Activated naive CD4-positive, alpha-beta T cell treated with anti-CD3 and anti-CD28 coated beads for 36 hours (primary cell): ENCODE measurements at places on chromosomes 2 and 18.
A peak's percentile ranks its signal among the peaks of the same experiment; 100 is the strongest.

GRCh38 chr2:71780162-71780561 is 326.8 kb downstream of the DYSF start:
- DNase-seq, result no peak

DNA sequence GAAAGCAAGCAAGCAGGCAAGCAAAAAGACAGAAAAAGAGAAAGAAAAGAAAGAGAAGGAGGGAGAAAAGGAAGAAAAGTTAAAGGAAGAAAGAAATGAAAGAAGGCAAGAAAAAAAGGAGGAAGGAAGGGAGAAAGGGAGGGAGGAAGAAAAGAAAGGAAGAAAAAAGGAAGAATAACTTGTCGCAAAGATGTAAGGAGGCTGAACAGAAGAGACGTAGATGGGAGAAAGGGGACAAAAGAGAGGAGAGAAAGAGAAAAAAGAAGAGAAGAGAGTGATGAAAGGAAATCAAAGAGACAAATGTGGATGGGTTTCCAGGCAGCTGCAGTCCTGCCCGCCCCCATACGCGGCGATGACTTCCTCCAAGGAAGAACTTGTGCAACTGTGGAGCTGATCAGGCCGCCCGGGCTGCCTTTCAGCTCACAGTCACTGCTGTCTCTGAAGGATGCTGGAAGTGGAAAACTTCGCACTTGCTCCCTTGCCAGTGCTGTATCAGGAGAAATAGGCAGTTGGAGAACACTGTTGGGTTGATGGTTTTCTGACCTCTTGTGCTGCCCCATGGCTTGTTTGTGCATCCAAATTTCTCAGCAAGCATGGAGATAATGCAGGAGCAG is 52.9 kb downstream of the TRIB2 start:
- DNase-seq, result peak; percentile 5

GRCh38 chr2:212480447-212480846 is 58.2 kb downstream of the ERBB4 start:
- no peak for DNase-seq

- no peak for DNase-seq
These were observed 39.6 kb downstream of the TTC39C start for GRCh38 chr18:24054130-24054529.

DNA sequence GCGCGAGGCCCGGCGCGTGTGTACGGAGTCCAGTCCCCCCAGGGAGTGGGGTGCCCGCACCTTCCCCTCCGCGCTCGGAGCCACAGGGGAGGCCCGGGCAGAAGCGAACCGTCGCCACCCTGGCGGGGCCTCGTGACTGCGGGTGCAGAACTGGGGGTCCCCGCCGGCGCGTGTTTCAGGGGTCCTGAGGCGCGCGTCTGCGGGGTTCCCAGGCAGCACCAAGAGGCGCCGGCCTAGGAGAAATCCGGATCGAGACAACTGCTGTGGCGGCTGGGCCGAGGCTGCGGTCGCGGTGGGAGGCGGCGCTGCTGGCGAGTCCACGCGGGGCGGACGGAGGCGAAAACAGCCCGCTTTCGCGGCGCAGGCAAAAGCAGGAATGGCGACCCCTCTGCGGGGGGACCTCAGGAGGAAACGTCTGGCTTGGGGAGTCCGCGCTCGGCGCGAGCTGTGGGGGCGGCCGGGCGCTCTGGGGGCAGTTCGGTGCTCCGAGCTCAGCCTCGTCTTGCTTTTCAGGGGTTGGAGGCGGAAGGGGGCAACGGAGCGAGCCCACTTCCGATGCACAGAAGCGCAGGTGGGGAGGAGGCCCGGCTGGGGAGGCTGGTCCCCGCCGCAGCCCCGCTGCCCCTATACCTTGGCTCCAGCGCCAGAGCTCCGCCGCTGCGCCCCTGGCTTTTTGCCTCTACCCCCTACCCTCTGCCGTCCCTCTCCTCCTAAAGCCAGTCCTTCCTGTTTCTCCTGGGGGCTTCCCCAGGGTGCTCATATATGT is 81.5 kb upstream of the LDLRAD4 start:
- peak; percentile 55 for DNase-seq

- no peak for DNase-seq
These were observed 24.0 kb upstream of the DSEL start for GRCh38 chr18:67540559-67540958.

- DNase-seq, result no peak
These were observed 9.6 kb upstream of the ALPK2 start for GRCh38 chr18:58638441-58638840.

DNA sequence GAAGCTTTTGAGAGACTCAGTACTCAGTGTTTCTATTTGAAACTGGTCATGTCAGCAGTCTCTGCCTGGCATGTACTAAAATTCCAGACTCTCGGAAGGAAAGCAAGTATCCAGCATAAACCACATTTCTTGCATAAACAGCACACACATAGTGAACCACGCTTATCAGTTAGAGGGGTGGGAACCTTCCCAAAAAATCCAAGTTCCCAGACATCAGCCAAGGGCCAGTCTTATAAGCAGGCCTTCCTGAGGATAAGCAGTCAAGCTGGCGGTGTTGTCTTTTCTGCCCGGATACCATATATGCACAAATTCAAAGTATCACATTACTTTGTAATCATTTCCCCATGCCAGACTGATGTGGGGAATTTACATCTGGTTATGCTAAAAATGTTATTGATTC is 73.6 kb downstream of the ST6GAL2 start:
- no peak for DNase-seq
